OCI-M1 (cell line): ENCODE measurements at places on chromosomes 1 and 21.
A peak's percentile ranks its signal among the peaks of the same experiment; 100 is the strongest.

- DNase-seq, result no peak
Observed at GRCh38 chr1:200556002-200556401, 64.5 kb downstream of the KIF14 start.

DNA sequence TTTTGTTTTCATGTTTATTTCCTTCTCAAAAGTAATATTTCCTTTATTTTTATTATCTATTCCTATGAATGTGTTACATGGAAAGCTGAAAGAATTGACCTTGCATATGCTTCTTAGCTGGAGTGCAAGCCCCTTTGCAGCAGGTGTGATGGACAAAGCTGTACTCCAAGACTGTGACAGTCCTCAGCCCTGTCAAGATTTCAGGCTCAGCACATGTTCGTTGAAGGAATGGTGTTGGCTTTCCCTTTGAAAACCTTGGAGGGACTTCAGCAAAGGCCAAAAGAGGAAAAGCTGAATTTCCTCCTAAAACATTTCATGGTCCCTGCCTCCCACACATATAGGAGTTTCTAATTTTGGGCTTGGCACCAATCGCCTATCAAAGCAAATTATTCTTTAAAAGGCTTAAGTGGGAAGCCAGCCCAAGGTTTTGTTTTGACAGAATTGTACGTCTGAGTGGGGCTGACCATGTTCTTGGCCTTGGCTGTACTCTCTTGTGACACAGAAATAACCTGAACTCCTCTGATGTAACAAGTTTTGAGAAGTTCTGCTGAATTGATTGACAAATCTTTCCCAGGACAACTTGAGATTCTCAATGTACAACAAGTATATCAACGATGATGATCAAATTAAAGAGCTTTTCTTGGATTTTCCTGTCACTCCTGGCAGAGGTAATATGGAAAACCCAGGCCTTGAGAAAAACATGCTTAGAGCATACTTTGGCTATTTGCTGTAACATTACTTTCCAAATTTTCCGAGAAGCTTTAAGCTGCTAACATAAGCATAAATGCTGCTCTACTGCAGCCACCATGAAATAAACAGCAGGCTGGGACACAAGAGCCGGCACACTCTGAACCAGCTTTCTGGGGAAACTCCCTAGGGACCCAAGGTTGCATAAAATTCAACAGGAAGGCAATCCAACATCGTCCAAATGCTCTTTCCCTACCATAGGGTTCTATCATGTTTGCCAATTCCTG lies 135.7 kb upstream of the ZNF648 start:
- DNase-seq, result no peak

GRCh38 chr21:31514598-31514997 lies 144.9 kb upstream of the SOD1 start:
- DNase-seq, result no peak

DNA sequence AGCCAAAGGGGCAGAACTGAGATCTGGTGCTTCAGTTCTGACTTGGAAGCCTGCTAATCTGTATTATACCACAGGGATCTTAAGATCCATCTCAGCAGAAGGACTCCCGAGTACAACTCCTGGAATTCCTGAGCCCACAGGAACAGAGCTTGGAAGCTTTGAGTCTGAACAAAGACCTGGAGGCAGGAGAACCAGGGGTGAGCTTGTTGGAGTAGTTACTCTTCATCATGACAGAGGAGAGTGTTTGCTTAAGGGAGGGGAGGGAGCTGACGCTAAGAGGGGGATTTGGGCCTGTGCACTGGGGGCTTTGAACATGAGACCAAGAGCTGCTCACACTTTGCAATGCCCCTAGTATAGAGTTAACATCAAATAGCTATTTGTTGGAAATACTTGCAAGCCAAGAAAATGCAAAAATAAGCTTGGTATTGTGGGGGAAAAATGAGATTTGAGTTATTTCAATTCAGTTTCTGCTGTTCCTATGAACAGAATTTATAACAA lies 41.1 kb upstream of the TRABD2B start:
- no peak for DNase-seq

GRCh38 chr1:192580351-192580962 lies 4.9 kb downstream of the RGS1 start:
- peak; percentile 80 for DNase-seq

DNA sequence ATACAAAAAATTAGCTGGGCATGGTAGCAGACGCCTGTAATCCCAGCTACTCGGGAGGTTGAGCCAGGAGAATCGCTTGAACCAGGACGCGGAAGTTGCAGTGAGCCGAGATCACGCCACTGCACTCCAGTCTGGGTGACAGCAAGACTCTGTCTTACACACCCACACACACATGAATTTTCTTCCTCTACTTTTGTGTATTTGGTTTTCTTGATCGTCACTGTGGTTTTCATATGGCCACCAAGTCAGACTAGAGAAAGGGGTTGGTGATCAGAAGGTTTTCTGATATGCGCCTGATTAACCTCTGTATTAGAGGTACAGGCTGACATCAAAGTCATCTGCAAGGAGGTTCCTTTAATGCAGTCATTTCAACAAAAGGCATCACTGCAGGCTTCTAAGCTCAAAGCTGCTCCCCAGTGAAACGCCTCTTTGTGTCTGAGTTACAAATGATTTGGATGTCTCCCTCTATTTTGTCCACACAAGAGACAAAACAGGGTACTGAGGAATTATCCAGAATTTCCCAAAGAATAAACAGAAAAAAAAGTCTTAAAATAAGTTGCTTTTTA lies 11.1 kb downstream of the SH2D1B start:
- no peak for DNase-seq
